ENCODE measurements at places on chromosomes 5 and 9.

DNA sequence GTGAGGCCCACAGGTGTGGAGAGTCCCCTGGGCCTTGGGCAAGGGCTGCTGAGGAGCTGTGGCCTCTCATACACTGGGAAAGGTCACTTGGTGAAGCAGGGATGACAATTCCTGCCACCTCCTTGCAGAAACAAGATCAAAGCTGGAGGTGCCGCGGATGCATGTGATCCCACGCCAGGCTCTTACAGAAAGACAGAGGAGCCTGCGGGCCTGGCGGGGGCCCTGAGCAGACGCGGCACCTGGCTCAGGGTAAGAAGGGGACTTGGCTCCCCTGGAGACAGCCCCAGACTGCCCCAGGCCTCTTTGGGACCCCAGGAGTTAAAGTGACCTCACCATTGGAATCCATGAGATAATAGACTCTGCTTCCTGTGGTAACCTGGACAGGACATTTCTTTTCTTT, 4.8 kb downstream of the GFPT2 start:
- DNase-seq, result no peak

DNA sequence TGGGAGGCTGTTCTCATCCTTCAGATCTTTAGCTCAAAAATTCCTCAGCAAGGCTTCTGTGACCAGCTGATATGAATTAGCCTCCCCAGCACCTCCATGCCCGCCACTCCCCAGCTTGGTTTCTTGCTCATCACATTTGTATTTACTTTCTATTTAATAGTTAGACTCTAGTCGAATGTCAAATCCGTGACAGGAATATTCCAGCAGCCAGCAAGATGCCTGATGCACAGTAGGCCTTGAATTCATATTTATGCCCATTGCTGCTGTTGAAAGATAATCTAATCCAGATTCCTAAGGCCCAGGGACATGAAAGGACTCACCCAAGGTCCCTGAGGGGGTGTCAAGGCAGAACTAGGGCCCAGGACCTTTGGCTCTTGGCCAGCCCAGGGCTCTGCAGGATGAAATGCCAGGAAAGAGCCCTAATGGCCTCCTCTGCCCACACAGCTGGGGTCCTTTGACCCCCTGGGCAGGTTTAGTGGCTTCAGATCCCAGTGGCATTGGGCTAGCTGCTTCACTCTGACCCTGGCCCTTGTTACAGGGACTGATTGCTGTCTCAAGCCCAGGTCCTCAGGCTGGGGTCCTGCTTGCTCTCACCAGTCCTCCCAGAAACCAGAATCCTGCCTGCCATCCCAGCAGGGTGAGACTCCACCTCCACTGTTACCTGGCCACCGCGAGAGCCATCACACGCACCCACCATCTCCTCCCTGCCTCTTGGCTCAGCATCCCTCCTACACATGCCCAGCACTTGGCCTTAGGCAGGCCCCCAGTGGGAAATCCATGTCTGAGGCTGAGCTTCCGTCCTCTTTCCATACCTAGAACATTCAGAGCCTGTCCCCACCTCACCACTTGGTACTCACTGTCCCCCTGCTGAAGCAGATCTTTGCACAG, 7.3 kb downstream of the CSF1R start:
- DNase-seq, result no peak

GRCh38 chr5:157451806-157452205, 8.2 kb upstream of the NIPAL4 start:
- DNase-seq, result no peak

- DNase-seq, result no peak
Observed at GRCh38 chr5:39415201-39415600, 9.6 kb downstream of the DAB2 start.

GRCh38 chr5:28473531-28474107, 1435.2 kb upstream of the CDH9 start:
- DNase-seq, result no peak

- no peak for DNase-seq
Observed at GRCh38 chr5:147408980-147409379, 100.9 kb downstream of the DPYSL3 start.

DNA sequence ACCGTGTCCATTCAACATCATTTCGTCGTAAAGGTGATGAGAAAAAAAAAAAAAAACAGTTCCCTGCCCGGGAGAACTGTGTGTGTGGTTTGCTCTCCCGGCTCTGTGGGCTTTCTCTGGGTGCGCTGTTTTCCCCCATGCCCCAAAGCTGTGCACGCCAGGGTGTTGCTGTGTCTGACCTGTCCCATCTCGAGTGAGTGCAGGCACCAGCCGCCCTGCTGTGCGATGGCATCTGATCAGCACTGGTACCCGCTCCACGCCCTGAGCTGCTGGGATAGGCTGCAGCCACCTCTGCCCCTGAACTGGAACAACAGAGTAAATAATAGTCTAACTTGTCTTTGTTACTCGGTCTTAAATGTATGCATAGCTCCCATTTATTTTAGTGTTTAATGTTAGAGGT, 33.3 kb downstream of the CEP72 start:
- DNase-seq, result no peak

GRCh38 chr5:154465169-154465568, 12.9 kb downstream of the HAND1 start:
- DNase-seq, result no peak

All from hematopoietic multipotent progenitor cell treated with erythropoietin and hydrocortisone succinate and interleukin-3 and kit ligand, for 15 days (in vitro differentiated cells).